ENCODE measurements at places on chromosomes 6 and 20. TPM values are rescaled to one million over a fixed set of nuclear protein-coding genes. Genes with fewer than 3 reads are reported as not detected.

Gene SLC12A5
- not detected for total RNA-seq

GRCh38 chr6:167470101-167470835, 145.4 kb downstream of the TTLL2 start:
- DNase-seq = no peak

Gene FANCE
- 19.1 TPM for total RNA-seq

Gene NKX2-2
- total RNA-seq = not detected

DNA sequence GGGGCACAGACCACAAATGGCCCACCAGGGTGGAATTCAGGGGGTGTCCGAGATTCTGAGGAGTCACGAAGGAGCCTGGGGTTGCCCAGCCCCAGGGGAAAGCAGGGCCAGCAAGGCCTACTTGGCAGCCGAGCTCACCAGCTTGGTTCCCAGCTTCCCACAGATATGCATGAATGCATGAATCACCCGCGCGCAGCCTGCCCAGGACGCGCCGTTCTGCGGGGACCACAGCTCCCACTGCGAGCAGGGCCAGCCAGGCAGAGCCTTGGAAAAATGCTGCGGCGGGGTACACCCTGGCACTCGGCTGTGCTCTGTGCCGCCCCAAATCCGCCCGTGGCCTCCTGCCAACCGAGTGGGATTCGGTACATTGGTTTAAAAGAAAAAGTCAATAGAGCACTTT, 211.0 kb downstream of the NFATC2 start:
- no peak for DNase-seq

Gene MYLK2
- 0.69 TPM for total RNA-seq

Data from uterus (tissue), 4 donors.